Progenitor cell of endocrine pancreas (in vitro differentiated cells): ENCODE measurements at places on chromosomes 2 and 18.

- H3K27me3 ChIP-seq, result peaks cover 6% of the 10 kb centered on the region
- H3K4me1 ChIP-seq, result peaks cover 8% of the 10 kb centered on the region
- H3K4me3 ChIP-seq, result no peak overlapping the region
Observed at GRCh38 chr2:207046724-207047123, 107.4 kb downstream of the CPO start.

GRCh38 chr2:157404363-157404762 is 39.5 kb downstream of the CYTIP start:
- H3K4me1 ChIP-seq, result peaks cover 9% of the 10 kb centered on the region
- no peak overlapping the region for H3K27ac ChIP-seq
- H3K36me3 ChIP-seq, result no peaks in the 10 kb centered on the region
- DNase-seq, result no peak

GRCh38 chr2:166671801-166672200 is 177.8 kb upstream of the SCN7A start:
- no peak overlapping the region for H3K4me3 ChIP-seq
- no peaks in the 10 kb centered on the region for H3K36me3 ChIP-seq
- no peak overlapping the region for H3K27ac ChIP-seq
- no peaks in the 10 kb centered on the region for H3K27me3 ChIP-seq

- H3K36me3 ChIP-seq, result no peaks in the 10 kb centered on the region
- H3K4me1 ChIP-seq, result no peaks in the 10 kb centered on the region
- no peaks in the 10 kb centered on the region for H3K27me3 ChIP-seq
- H3K4me3 ChIP-seq, result no peak overlapping the region
Observed at GRCh38 chr2:13240789-13241487, 524.2 kb downstream of the TRIB2 start.

GRCh38 chr2:96463119-96463518 is 42.0 kb downstream of the NEURL3 start:
- H3K36me3 ChIP-seq, result peaks cover 2% of the 10 kb centered on the region
- H3K27ac ChIP-seq, result no peak overlapping the region
- no peaks in the 10 kb centered on the region for H3K4me1 ChIP-seq
- no peaks in the 10 kb centered on the region for H3K27me3 ChIP-seq
- no peak overlapping the region for H3K4me3 ChIP-seq
